Mesendoderm (in vitro differentiated cells): ENCODE measurements at places on chromosomes 3 and 15.

- no peak for DNase-seq
Observed at GRCh38 chr3:99509224-99509623, 129.2 kb upstream of the COL8A1 start.

DNA sequence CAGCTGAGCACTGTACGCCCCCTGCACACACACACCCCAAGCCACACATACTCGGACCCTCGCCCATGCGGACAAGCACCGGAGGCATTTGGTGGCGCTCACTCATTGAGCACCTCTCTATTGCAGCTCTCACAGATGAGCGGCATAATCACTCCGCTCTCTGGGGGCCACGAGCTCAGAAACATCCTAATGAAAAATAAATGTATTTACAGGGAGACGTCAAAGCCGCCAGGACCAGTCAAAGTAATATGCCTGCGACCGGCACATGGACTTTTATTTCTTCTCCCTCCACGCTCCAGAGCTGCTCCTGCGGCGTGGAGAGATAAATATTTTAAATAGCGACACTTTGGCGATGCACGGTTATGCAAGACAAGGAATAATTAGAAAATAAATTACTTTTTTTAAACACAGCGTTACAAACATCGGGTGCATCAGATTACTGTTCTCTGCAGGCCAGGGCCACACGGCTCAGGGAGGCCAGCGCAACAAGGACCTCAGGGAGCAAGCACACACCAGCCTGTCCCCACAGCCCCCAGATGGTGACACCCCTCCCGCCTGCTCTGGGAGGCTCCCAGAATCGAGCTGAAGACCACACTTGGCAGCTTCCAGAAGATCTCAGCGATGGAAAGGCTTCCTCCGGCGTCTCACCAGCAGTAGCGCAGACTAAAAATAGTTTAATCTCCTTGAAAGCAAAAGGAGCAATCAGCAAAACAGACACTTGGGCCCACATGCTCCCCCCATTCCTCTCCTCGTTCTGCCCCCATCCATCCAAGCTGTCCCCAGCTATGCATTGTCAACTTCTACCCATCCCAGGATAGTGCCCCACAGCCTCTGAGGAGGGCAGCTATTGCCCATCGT lies 48.0 kb downstream of the CACNA2D2 start:
- no peak for DNase-seq

DNA sequence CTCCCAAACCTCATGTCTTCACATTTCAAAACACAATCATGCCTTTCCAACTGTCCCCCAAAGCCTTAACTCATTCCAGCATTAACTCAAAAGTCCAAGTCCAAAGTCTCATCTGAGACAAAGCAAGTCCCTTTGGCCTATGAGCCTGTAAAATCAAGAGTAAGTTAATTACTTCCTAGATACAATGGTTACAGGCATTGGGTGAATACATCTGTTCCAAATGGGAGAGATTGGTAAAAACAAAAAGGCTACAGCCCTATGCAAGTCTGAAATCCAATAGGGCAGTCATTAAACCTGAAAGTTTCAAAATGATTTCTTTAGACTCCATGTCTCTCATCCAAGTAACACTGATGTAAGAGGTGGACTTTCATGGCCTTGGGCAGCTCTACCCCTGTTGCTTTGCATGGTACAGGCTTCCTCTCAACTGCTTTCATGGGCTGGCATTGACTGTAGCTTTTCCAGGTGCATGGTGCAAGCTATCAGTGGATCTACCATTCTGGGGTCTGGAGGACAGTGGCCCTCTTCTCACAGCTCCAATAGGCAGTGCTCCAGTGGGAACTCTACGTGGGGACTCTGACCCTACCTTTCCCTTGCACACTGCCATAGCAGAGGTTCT lies 55.0 kb upstream of the PLSCR4 start:
- no peak for DNase-seq

DNA sequence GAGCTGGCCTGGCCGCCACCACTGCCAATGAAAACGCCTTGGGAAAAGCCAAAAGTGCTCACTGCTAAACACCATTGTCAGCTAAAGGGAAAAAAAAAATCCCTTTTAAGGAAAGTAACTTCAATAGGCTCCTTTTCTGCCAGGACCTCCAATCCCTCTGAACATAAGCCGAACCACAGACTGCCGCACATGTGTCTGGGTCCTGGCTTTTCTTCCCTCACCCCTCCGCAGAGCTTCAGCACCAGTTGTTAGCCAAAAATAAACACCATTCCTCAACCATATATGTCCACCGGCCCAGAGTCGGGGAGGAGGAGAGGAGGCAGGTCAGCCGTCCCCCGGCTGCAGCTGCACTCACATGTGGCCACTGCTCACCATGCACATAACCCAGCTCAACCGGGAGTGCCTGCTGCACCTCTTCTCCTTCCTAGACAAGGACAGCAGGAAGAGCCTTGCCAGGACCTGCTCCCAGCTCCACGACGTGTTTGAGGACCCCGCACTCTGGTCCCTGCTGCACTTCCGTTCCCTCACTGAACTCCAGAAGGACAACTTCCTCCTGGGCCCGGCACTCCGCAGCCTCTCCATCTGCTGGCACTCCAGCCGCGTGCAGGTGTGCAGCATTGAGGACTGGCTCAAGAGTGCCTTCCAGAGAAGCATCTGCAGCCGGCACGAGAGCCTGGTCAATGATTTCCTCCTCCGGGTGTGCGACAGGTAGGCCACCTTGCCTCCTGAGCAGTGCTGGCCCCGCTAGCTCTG lies at the start of gene FBXL22:
Gene FBXL22, plus strand, starts transcription at position 350 of the 753 bp plus-strand sequence. Its CDS starts 6 bp downstream, at position 356.
- DNase-seq, result no peak

GRCh38 chr3:156166808-156167207 lies 46.4 kb downstream of the KCNAB1 start:
- DNase-seq, result no peak

- no peak for DNase-seq
Observed at GRCh38 chr3:169269005-169269404, 394.5 kb downstream of the MECOM start.

DNA sequence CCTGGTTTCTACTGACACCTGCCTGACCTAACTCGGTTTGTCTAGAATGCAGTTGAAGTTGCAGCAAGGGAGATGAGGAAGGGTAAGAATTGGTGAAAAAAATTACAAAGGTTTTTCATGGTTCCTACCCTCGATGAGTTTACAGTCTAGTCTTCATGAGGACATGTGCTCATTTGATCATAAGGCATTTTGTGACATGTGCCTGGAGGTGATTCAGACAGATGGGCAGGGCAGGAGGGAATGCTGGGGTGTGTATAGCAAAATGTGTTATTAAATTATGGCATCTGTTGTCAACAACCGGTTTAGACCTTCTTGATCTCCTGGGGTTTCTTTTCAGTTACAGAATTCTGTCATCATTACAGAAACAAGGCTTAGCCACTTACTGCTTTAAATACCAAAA lies 101.2 kb downstream of the CACNA1D start:
- no peak for DNase-seq

GRCh38 chr3:125428216-125428830 lies 53.2 kb upstream of the ZNF148 start:
- no peak for DNase-seq

DNA sequence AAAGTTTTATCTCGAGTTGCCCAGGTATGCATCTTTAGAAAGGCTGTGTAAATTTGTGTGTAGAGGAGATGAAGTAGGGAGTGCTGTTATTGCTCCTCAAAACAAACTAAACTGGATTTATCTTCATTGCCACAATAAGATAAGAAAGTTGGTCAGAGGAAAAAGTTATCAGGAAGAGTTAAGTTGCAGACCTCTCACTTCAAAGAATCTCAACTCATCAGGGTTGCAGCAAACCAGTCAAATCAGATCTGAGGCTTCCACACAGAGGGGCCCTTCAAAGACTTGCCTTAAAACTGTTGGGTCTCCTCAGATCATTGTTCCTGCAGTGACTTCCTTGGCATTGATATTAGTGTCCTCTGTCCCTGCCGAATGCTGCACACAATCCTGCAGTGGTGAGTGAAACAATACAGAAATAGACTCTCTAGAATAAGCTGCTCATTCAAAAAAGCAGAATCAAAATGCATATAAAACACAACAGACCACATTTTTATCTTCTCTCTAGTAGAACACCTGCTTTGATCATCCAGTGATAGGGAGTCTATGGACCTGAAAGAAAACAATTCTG lies 191.2 kb upstream of the CBLB start:
- DNase-seq, result peak; percentile 69

DNA sequence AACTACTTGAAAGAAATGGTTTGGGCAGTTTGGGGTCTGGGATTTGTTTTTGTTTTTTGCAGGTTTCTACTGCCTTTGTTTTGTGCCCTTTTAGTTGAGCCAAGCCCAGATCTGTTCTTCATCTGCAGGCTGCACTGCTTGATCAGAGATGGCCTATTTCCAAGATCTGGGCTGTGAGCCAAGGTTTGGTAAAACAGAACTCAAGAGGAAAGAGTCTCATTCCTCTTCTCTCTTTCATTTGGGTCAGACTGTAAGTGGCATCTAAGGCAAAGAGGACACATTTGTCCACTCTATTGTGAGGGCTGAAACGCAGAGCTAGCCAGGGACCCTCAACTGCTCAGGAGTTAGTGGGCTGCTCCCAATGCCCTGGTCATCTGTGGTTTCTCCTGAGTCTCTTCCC lies 104.4 kb upstream of the UBE3A start:
- no peak for DNase-seq

DNA sequence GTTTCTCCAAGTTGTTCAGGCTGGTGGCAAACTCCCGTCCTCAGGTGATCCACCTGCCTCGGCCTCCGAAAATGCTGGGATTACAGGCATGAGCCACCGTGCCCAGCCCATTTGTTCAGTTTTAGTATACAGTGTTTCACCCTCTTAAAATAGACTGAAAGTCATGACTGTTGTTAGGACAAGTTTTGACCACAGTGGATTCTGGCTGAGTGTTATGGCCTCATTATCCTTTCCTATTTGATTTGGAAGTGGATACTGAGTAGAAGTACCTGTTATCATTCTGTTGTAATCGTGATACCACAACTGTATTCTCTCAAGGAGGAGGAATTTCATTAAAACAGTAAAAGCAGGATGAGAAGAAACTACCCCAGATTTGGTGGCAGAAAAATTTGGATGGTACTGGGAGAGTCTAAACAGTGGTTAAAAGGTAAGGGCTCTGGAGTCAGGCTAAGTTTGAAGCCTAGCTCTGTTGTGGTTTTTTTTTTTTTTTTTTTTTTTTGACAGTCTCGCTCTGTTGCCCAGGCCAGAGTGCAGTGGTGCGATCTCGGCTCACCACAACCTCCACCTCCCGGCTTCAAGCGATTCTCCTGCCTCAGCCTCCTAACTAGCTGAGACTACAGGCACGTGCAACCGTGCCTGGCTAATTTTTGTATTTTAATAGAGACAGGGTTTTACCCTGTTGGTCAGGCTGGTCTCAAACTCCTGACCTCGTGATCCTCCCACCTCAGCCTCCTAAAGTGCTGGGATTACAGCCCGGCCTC lies 2.6 kb downstream of the MAP2K1 start:
- no peak for DNase-seq
